ENCODE measurements at places on chromosomes 13 and 19.

DNA sequence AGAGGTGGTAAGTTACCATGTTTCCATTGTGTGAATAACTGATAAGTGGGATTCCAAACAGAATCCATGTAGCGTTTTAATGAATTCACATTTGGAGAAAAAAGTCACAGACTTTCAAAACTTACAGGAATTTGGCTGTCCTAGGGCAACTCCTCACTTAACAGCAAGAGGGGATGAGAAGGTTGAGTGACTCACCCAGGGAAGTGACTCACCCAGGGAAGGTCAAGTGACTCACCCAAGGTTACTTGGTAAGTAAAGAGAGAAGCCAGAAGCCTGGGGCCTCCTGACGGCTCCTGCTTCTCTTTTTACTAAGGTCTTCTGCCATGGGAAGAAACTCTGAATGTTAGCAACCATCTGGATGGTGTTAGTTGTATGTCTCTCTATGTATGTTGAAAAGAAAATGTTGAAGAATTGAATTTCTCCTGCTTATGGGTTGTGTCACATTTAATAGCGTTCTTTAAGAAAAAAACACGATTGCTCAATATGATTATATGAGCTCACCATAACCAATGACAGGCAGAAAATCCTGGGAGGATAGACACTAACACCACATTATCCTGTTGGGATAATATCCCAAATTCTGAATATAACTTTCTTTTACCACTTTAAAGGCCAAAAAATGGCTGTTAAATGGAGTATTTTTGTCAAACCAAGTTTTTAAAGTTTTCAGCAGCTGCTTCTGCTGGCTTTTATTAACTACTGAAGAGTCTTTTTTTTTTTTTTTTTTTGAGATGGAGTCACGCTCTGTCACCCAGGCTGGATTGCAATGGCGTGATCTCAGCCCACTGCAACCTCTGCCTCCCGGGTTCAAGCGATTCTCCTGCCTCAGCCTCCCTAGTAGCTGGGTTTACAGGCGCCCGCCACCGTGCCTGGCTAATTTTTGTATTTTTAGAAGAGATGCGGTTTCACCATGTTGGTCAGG is 195.6 kb downstream of the GGACT start:
- DNase-seq, result no peak

DNA sequence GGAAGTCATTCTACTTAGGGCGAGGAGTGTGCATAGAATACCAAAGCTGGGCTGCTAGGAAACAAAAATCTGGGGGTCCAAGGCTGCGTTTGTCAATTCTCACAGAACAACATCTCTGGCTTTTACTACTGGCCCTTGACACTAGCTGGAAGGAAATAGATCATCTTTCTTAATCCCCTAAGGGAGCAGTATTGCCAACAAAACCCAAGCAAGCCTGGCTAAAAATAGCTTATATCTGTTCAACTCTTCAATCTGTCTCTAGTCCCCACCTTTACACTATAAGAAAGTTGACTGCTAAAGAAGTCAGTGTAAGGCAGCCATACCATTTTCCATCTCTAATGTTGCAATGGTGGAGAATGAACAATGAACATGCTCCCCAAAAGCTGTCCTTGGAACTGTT is 107.8 kb upstream of the SPRY2 start:
- DNase-seq, result no peak

DNA sequence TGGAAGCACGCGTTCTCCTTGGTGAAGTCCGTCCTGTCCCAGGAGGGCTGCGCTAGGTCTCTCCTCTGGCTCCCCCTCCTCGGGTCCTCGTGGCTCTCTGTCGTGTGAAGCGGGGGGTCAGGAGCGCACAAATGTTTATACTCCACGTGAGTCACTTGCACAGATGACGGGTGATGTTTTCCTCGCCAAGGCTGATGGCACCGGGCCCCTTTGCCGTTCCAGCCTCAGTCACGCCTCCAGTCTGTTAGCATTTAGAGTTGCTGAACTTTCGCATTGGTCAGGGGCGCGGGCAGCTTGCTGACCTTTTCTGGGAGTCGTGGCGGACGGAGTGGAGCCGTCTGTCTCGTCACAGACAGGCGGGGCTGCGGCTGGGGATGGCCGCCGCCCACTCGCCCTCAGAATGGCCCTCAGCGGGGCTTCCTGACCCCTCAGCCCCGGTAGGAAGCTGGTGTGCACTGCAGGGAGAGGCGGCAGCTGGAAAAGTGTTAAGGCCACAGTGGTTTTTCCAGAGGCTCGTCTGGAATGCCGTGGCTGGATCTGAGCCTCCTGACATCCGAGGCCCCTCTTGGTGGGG is 13.7 kb downstream of the KLHL26 start:
- no peak for DNase-seq

DNA sequence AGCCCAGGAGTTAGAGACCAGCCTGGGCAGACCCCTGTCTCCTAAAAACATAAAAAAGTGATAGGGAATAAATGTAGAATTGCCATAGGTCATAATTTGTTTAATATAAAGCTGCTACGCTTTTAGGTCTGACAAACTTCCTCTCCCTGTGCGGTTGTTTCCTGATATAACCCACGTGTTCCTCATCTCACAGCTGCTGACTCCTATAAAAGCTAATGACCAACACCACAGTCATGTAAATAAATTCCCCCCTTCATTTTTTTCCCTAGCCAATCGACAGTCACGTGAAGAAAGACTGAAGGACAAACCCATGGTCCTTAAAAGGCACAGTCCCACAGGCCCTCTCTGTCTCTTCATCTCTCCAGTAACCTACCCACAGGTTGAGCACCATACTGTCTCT is 27.5 kb downstream of the ZNF266 start:
- no peak for DNase-seq

- DNase-seq, result no peak
These were observed 322.7 kb upstream of the NBEA start for GRCh38 chr13:34619326-34619725.

DNA sequence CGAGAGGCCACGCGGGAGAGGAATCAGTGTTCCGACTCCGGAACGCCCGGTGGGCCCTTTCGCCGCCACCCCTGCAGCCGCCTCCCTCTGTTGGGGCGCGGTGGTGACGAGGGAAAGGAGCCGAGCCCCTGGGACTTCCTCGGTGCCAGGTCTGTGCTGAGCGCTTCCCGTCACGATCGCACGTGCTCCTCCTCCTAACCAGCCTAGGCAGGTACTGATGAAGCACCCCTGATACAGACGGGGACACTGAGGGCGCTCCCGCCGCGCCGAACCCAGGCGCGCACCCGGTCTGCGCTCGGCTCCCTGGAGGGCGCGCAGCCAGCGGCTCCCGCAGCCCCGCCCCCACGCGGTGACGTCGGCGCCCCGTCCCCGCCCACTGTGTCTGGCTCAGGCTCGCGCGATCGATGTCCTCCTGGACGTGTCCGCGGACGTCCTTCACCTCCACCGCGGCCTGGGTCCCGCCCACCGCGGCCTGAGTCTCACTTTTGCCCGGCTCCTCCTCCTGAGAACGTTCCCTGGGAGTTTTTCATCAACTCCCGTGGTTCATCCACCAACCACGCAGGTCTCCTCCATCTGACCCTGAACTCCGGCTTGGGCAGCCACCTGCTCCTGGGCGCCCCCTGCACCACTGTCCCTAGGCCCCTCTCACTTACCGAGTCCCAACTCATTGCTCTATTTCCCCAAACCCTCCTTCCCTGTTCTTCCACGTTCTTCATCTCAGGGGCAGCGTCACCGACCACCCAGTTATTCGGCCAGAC is 2.6 kb upstream of the KLK15 start:
- peak; percentile 83 for DNase-seq

DNA sequence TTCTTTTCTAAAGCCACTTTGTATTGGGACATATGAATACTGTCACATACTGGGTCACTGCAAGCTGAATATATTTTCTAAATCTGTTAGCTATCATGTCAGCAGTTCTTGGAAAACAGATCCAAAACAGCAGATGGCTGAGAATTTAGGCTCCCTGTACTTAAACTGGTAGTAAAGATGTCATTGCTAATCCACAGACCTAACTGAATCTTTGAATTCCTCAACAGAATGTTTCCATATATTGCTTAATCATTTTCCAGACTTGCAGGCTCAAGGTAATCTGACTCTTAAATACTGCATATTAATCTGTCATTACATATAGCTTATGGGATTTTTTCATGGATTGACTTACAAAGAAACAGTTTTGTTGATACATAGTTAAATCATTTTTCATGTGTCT is 639.0 kb upstream of the KLHL1 start:
- no peak for DNase-seq

GRCh38 chr19:6616011-6616410 is 25.1 kb upstream of the CD70 start:
- no peak for DNase-seq

- no peak for DNase-seq
These were observed 166.4 kb upstream of the SOX1 start for GRCh38 chr13:111900390-111901131.

DNA sequence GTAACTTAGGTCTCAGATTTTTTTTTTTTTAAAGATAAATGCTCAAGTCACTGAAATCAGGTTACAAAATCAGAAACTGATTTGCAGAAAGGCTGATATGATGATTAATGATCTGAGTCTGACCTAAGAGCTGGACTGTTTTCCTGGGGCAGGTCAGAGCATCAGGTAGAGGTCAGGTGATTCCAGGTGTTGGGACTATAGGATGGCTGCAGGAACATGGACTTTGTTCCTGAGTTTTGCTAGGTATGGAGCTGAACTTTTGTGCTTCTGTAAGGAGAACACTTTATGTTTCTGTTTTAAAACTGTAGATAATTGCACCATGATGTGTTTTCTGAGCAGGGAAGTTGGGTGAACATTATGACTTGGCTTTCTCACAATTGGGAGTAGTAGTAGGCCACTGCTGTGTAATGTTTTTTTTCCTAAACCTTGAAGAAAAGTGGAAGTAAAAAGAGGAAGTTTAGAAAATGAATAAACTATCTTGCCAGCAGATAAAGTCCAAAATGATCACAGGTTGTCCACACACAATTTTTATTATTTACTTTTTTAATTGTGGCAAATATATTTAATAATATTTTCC is 297.2 kb downstream of the DCT start:
- DNase-seq, result no peak

GRCh38 chr13:31955741-31956140 is 75.8 kb upstream of the FRY start:
- no peak for DNase-seq

DNA sequence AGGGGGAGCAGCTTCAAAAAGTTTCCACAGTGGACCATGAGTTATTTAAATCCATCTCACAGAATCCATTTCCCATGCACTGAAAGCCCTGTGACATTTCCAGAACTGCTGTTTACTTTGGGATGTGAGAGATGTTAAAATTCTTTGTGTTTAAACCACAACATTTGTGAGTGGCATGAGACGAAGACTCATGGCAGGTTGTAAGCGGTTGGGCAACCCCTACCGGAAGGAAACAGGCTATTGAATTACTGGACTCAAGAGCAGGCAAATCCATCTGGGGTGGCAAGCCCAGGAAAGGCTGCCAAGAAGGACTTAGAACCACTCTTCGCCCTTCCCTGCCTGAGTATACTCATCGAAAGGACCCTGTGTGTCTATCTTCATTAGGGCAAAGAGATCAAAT is 22.3 kb upstream of the CLDN10 start:
- no peak for DNase-seq

DNA sequence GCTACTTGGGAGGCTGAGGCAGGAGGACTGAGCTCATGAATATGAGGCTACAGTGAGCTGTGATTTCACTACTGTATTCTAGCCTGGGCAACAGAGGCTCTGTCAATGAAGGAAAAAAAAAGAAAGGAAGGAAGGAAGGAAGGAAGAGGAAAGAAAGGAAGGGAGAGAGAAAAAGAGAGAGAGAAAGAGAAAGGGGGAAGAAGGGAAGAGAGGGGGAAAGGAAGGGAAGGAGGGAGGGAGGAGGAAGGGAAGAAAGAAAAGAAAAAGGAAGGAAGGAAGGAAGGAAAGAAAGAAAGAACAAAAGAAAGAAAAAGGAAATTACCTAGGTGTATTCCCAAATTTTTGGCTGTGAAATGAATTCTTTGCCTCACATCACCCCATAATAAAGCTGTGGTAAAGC is 7.2 kb upstream of the RFX2 start:
- no peak for DNase-seq

GRCh38 chr19:29983568-29983967 is 41.5 kb downstream of the URI1 start:
- DNase-seq, result no peak

GRCh38 chr19:35114353-35115176 is 1.1 kb upstream of the FXYD3 start:
- DNase-seq, result no peak

GRCh38 chr19:1929021-1929742 is 11.8 kb upstream of the CSNK1G2 start:
- DNase-seq, result peak; percentile 88

DNA sequence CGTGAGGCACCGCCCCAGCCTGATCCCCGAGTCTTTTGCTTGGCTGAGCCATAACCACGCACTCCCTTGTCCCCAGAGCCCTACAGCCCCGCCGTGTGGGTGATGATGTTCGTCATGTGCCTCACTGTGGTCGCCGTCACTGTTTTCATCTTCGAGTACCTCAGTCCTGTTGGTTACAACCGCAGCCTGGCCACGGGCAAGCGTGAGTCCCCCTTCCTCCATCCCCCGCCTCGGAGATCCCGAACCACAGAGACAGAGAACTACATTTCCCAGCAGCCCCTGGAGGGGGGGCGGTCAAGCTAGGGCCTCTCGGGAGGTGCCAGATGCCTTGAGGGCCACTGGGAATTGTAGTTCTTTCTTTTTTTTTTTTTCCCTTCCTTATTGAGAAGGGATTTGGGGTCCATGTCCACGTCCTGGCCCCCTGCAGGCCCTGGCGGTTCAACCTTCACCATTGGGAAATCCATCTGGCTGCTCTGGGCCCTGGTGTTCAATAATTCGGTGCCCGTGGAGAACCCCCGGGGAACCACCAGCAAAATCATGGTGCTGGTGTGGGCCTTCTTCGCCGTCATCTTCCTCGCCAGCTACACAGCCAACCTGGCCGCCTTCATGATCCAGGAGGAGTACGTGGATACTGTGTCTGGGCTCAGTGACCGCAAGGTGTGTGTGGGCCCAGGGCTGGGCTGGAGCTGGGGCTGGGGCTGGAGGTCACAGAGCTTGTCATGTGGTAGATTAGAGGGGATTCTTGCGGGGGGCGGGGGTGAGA is 25.9 kb downstream of the GRIN2D start:
- DNase-seq, result peak; percentile 3

- DNase-seq, result peak; percentile 73
These were observed 1.0 kb downstream of the GPR108 start for GRCh38 chr19:6736169-6736916.

DNA sequence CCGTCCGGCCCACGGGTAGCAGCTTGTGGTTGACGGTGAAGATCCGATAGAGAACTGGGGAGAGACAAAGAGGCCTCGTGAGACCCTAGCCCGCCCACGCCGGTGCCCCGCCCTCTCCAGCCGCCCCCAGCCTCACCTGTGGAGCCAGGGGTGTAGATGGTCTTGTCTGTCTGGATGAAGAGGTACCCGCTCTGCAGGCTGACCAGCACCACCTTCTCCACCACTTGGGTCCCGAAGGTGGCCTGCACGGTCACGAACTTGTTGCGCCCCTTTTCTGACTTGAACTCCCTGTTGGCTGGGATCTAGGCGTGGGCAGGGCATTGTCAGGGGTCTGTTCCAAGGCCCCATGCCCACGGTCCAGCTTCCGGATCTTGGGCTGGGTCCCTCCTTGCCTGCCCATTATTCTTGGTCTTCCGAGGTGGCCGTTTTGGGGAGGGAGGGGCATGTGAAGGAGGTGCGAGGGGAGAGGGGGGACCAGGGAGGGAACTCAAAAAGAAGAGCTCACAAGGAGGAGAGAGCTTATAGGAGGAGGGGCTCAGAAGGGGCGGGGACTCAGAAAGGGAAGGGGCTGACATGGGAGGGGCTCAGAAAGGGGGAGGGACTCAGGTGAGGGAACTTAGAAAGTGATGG is 2.2 kb downstream of the C3 start:
- no peak for DNase-seq

- DNase-seq, result no peak
These were observed 903 bp downstream of the LATS2 start for GRCh38 chr13:21060338-21061028.

Data from NCI-H1417 (cell line).